ENCODE measurements at places on chromosomes 11 and 22. TPM values are rescaled to one million over a fixed set of nuclear protein-coding genes. Genes with fewer than 3 reads are reported as not detected.

- no peak overlapping the region for H3K4me3 ChIP-seq
- peak; percentile 57 for DNase-seq
- no peaks in the 10 kb centered on the region for H3K27me3 ChIP-seq
- H3K27ac ChIP-seq, result peak overlapping the region; percentile 6
Measured at GRCh38 chr11:83571302-83571701, 285.1 kb upstream of the CCDC90B start.

- no peak overlapping the region for H3K27ac ChIP-seq
- no peak overlapping the region for H3K4me3 ChIP-seq
- H3K4me1 ChIP-seq, result no peaks in the 10 kb centered on the region
- no peak for DNase-seq
Measured at GRCh38 chr11:280706-281485, 2.7 kb downstream of the NLRP6 start.

DNA sequence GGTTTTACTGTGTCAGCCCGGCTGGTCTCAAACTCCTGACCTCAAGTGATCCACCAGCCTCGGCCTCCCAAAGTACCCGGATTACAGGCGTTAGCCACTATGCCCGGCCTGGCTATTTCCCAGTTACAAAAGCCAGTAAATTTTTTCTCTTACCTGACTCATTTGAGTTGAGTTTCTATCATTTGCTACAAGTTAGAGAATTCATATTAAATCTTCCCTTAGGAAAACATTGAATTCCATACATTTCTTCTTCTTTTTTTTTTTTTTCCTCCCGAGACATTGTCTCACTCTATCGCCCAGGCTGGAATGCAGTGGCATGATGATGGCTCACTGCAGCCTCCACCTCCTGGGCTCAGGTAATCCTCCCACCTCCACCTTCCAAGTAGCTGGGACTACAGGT lies 26.0 kb downstream of the CHEK2 start:
- H3K27me3 ChIP-seq, result no peaks in the 10 kb centered on the region
- H3K36me3 ChIP-seq, result peaks cover 12% of the 10 kb centered on the region
- peak; percentile 11 for DNase-seq
- no peak overlapping the region for H3K4me3 ChIP-seq
- no peak overlapping the region for H3K27ac ChIP-seq

- no peaks in the 10 kb centered on the region for H3K36me3 ChIP-seq
- H3K4me1 ChIP-seq, result no peaks in the 10 kb centered on the region
- peaks cover 21% of the 10 kb centered on the region for H3K27me3 ChIP-seq
- no peak overlapping the region for H3K4me3 ChIP-seq
Measured at GRCh38 chr22:22770280-22770871, 117.2 kb upstream of the IGLL5 start.

DNA sequence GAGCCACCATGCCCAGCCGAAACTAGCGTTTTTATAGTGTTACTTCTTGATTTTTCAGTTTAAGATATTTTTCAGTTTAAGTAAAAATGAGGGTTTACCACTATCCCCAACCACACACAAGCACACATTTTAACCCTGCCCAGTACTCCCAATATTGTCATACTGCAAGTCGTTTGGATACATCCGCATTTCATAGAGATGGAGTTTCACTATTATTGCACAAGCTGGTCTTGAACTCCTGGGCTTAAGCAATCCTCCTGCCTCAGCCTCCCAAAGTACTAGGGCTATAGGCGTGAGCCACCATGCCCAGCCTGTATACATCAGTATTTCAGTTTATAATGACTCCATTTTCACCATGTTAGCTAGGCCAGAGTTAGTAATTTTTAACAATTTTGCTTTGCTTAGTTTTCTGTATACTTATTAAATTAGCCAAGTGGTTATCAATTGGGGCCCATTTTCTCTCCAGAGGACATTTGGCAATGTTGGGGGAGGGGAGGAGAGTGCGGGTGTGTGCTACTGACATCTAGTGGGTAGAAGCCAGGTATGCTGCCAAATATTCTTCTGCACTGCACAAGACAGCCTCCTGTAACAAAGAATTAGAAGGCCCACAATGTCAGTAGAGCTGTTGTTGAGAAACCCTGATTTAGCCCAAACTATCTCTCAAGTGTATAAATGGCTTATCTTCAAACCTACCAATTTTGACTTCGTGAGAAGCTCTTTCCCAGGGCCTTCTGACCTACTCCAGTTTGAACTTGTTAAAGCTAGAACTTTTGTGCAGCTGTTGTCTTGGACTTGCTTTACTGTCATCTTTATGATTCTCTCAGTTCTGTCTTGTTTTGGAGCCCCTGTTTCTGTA lies 7.3 kb downstream of the USP47 start:
- H3K4me3 ChIP-seq, result peak overlapping the region; percentile 18
- peaks cover 48% of the 10 kb centered on the region for H3K4me1 ChIP-seq
- H3K27me3 ChIP-seq, result no peaks in the 10 kb centered on the region
- H3K36me3 ChIP-seq, result peaks cover 6% of the 10 kb centered on the region
- H3K27ac ChIP-seq, result peak overlapping the region; percentile 69

GRCh38 chr11:69480547-69481392 lies 693 bp upstream of the LINC01488 start:
- H3K27me3 ChIP-seq, result peaks cover 5% of the 10 kb centered on the region
- H3K4me3 ChIP-seq, result no peak overlapping the region
- H3K36me3 ChIP-seq, result no peaks in the 10 kb centered on the region
- no peak for DNase-seq

GRCh38 chr11:35173011-35173511 lies 34.1 kb downstream of the CD44 start:
- peak overlapping the region; percentile 34 for H3K4me3 ChIP-seq
- no peak for DNase-seq
- H3K27ac ChIP-seq, result peak overlapping the region; percentile 99
- H3K27me3 ChIP-seq, result peaks cover 20% of the 10 kb centered on the region
- peaks cover 96% of the 10 kb centered on the region for H3K4me1 ChIP-seq
- H3K36me3 ChIP-seq, result peaks cover 84% of the 10 kb centered on the region

DNA sequence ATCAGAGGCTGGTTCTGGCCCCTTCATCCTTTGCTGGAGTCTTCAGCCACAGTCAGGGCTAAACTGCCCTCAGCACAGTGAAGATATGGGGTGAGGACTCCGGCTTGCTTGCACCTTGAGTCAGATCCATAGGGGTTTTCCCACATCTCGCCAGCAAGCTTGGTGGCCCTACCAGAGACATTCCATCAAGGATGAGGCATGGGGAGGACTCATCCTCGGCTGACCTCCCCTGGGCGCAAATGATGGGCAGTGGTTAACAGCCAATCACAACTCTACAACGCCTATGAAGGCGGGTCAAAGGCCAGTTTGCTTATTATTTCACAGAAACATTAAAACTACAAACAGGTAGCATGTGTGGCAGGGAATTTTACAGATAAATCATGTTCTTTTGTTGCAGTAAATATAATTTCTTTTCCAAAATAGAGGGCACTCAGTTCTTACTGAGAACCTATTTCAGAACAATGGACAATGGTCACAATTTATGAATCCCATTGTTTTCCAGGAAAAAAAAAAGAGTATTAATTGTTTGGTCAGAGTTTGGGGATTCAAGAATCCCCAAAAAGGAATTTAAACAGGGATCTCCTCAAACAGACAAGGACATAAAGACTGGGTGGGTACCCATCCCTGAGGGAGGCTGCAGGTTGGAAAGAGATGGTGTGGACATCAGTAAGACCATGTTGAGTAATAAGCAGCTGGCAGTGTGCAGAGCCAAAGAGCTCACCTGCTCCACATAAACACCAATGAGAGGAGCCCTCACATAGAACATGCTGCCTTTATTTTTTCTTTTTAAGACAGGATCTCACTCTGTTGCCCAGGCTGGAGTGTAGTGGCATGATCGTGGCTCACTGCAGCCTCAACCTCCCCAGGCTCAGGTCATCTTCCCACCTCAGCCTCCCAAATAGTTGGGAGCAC lies 14.8 kb downstream of the PLAAT3 start:
- H3K36me3 ChIP-seq, result no peaks in the 10 kb centered on the region
- peak; percentile 91 for DNase-seq
- H3K4me1 ChIP-seq, result peaks cover 39% of the 10 kb centered on the region
- peak overlapping the region; percentile 74 for H3K27ac ChIP-seq
- H3K27me3 ChIP-seq, result peaks cover 3% of the 10 kb centered on the region

DNA sequence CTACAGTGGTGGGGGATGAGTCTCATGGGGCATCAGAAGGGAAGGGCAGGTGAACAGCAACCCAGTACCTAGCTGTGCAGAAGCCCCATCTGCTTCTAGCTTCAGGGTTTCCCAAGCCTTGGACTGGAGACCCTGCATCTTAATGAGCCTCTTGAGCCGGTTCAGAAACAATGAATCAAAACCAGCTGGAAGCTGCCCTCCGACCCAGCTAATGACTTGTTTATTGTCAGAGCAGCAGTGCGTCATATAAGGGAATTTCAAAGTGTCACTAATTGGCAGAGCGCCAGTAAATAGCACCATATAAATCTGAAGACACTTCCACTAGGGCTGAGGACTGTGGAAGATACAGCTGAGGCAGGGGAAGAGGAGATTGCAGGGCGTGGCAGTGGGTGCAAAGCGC lies 57.5 kb downstream of the RPUSD4 start:
- H3K4me3 ChIP-seq, result no peak overlapping the region
- 0 out of 2 replicates have a peak, but pooled peaks cover 6% of the 10 kb centered on the region for H3K4me1 ChIP-seq
- peak; percentile 39 for DNase-seq
- no peak overlapping the region for H3K27ac ChIP-seq
- peaks cover 34% of the 10 kb centered on the region for H3K27me3 ChIP-seq
- peaks cover 5% of the 10 kb centered on the region for H3K36me3 ChIP-seq

DNA sequence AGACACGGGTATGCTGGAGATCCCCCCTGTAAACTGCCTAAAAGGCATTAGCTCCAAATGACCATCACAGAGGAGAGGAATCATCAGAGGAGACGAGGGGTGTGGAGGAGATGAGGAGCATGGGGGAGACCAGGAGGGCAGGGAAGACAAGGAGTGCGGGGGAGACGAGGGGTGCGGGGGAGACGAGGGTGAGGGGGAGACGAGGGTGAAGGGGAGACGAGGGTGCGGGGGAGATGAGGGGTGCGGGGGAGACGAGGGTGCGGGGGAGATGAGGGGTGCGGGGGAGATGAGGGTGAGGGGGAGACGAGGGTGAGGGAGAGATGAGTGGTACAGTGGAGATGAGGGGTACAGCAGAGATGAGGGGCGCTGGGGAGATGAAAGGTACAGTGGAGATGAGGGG lies 17.5 kb upstream of the GAL start:
- peaks cover 23% of the 10 kb centered on the region for H3K27me3 ChIP-seq
- no peak overlapping the region for H3K4me3 ChIP-seq
- H3K4me1 ChIP-seq, result no peaks in the 10 kb centered on the region
- H3K27ac ChIP-seq, result no peak overlapping the region
- no peaks in the 10 kb centered on the region for H3K36me3 ChIP-seq

- H3K36me3 ChIP-seq, result no peaks in the 10 kb centered on the region
- H3K27ac ChIP-seq, result no peak overlapping the region
- no peak overlapping the region for H3K4me3 ChIP-seq
- no peak for DNase-seq
Measured at GRCh38 chr11:81725701-81726100, 1008.0 kb downstream of the FAM181B start.

DNA sequence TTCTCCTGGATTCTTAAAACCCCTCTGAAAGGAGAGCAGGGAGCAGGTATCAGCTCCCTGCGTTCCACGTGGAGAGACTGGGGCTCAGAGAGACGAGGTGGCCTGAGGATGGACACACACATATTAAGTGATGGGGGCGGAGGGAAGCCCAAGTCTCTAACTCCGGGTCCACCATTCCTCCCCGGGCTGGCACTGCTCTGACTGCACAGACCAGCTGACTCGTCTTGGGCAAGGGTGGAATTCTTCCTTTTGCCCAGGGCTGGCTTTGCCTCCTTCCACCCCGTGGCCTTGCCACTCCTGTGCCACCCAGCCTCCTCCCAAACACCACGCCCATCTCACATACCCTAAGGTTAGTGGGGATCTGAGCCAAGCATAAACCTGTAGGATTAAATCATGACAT lies 65.0 kb downstream of the BUD13 start:
- no peaks in the 10 kb centered on the region for H3K4me1 ChIP-seq
- H3K27me3 ChIP-seq, result peaks cover 43% of the 10 kb centered on the region
- H3K4me3 ChIP-seq, result no peak overlapping the region
- no peaks in the 10 kb centered on the region for H3K36me3 ChIP-seq

- H3K4me3 ChIP-seq, result no peak overlapping the region
- H3K4me1 ChIP-seq, result no peaks in the 10 kb centered on the region
- no peak overlapping the region for H3K27ac ChIP-seq
- no peaks in the 10 kb centered on the region for H3K27me3 ChIP-seq
- no peaks in the 10 kb centered on the region for H3K36me3 ChIP-seq
Measured at GRCh38 chr11:34905666-34906065, 10.5 kb downstream of the APIP start.

DNA sequence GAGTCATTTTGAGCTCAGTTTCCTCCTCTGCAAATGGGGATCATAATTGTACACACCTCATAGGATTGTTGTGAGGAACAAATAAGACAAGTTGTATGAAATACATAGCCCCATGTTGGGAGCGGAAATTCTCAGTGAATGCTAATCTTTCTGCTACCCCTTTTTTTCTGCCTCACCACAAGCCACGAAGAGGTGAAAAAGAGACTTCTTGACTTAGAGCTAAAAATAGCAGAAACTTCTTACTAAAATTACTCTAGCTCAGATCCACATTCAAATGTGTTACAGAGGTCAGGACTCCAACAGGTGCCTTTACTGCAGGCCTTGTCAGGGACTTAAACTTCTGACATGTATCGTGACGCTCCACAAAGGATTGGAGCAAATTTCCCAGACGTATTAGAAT lies 128.5 kb downstream of the MIAT start:
- no peak overlapping the region for H3K27ac ChIP-seq
- 0 out of 2 replicates have a peak, but pooled peaks cover 1% of the 10 kb centered on the region for H3K27me3 ChIP-seq
- no peak for DNase-seq
- H3K36me3 ChIP-seq, result no peaks in the 10 kb centered on the region
- no peak overlapping the region for H3K4me3 ChIP-seq
- no peaks in the 10 kb centered on the region for H3K4me1 ChIP-seq

- H3K36me3 ChIP-seq, result no peaks in the 10 kb centered on the region
- H3K27me3 ChIP-seq, result no peaks in the 10 kb centered on the region
- H3K27ac ChIP-seq, result no peak overlapping the region
- no peak overlapping the region for H3K4me3 ChIP-seq
Measured at GRCh38 chr11:92681586-92681985, 287.9 kb upstream of the MTNR1B start.

GRCh38 chr22:46547179-46547882 lies 9.9 kb upstream of the CELSR1 start:
- H3K4me3 ChIP-seq, result peak overlapping the region; percentile 65
- no peaks in the 10 kb centered on the region for H3K36me3 ChIP-seq
- peak overlapping the region; percentile 98 for H3K27ac ChIP-seq
- peaks cover 8% of the 10 kb centered on the region for H3K27me3 ChIP-seq
- peaks cover 48% of the 10 kb centered on the region for H3K4me1 ChIP-seq
- peak; percentile 91 for DNase-seq

GRCh38 chr11:101866619-101867491 lies 48.0 kb upstream of the CEP126 start:
- H3K4me1 ChIP-seq, result peaks cover 97% of the 10 kb centered on the region
- H3K36me3 ChIP-seq, result peaks cover 17% of the 10 kb centered on the region
- peaks cover 2% of the 10 kb centered on the region for H3K27me3 ChIP-seq
- peak; percentile 75 for DNase-seq
- H3K27ac ChIP-seq, result peak overlapping the region; percentile 60

The SAA1 gene
- 0.50 TPM for total RNA-seq

The TRIM66 gene
- 6.4 TPM for total RNA-seq

The F2 gene
- total RNA-seq, result not detected

The OR5D18 gene
- not detected for total RNA-seq

The RFPL2 gene
- total RNA-seq, result not detected

The VWCE gene
- total RNA-seq, result 0.59 TPM

The OR51B6 gene
- total RNA-seq, result not detected

The SERPING1 gene
- 0.25 TPM for total RNA-seq

The GAB4 gene
- not detected for total RNA-seq

The TMEM132A gene
- 31.5 TPM for total RNA-seq

Measured in HFFc6 (cell line).